Right ventricle myocardium superior (tissue), 1 donor: ENCODE measurements at places on chromosomes 13 and 19. TPM values are rescaled to one million over a fixed set of nuclear protein-coding genes. Genes with fewer than 3 reads are reported as not detected.

DNA sequence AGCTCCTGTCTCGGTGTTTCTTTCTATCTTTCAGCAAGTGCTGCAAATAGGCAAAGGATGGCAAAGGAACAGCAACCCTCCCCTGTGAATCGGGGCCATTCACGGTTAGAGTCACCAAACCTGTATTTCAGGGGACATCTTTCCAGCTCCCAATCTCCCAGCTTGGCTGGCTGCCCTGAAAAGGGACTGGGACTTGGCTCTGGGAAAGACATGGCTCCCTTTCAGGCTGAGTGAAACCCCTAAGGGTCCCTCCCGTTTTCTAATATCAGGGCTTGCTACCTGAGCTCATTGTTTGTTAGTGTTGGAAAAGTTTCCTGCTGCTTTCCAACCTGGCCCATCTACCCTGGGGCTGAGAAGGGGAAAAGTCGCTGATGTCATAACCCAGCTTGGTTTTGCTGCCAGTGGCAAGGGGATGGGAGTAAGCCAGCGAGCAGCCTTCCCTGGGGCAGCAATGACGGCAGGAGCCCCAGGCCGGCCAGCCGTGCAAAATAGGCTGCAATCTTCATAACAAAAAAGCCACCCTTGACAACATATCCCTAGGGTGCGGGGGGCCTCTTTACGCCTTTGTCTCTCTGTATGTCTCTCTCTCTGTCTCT, 29.9 kb downstream of the SERP2 start:
- DNase-seq = no peak

- no peak for DNase-seq
Observed at GRCh38 chr19:10219678-10220077, 11.5 kb downstream of the S1PR2 start.

DNA sequence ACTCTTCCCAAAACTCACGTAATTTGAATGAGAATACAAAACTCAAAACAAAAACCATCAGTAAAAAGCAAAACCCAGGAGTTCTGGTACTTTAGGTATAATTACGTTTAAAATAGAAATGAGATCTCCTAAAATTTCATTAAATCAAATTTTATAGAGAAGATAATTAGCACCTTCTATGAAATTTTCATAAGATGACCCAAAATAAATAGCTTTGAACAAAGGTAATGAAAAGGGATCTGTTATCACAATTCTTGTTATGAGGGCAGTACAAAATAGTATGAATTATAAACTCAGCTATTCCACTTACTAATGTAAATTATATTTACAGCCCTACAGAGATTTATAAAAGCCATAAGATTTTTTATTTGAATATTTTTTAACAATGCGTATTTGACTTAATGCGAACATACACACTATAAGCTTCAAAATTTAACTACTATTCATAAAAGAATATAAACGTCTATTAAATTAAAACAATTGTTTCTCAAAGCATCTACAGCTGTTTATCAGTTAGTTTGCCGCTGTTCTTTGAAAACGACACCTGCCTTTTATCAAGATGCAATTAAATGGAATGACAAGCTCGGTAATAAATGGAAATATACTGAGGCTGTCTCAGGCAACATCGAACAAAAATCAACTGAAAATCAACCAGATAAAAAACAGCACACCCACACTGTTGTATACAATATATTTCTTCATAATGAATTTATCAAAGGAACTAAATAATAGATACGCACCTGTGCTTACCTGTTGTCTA, 63.8 kb downstream of the KCNRG start:
- DNase-seq = no peak

DNA sequence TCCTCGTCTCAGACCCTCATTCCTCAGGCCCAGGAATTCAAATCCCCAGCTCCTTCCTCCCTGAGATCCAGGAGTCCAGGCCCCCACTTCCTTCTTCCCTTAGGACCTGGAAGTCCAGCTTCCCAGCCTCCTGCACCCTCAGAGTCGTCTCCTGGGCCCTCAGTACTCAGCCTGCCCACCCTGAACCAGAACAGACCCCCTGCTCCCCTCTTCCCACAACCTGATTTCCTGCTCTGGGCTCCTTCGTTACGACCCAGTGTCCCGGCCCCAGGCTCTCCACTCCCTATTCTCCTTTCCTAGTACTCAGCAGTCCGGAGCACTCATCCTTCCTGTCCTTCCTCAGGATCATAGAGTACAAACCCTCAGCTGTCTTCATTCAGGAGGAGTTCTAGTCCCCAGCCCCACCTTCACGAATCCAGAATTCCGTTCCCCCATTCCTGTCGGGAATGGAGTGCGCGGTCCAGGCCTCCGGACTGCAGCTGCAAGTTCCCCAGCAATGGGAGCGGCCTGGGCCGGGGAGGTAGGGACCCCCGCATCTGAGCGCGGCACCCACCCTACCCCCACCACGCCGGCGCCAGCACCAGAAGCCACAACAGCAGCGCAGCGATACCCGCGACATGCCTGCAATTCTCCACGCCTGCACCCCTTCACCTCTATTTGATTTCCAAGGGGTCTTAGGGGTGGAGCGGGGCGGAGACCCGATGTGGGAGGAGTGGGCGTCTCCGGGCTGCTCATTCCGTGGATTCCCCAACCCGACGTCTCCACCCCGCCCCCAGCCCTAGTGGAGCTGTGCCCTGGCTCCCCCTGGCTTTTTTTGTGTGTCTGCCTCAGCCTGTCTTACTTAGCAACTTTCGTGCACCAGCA, 12.7 kb downstream of the EGLN2 start:
- no peak for DNase-seq

Gene MED4
- total RNA-seq = 40.8 TPM

Gene ANGPTL8
- 0.40 TPM for total RNA-seq
